Neuronal stem cell (in vitro differentiated cells): ENCODE measurements at places on chromosomes 6 and 20.

DNA sequence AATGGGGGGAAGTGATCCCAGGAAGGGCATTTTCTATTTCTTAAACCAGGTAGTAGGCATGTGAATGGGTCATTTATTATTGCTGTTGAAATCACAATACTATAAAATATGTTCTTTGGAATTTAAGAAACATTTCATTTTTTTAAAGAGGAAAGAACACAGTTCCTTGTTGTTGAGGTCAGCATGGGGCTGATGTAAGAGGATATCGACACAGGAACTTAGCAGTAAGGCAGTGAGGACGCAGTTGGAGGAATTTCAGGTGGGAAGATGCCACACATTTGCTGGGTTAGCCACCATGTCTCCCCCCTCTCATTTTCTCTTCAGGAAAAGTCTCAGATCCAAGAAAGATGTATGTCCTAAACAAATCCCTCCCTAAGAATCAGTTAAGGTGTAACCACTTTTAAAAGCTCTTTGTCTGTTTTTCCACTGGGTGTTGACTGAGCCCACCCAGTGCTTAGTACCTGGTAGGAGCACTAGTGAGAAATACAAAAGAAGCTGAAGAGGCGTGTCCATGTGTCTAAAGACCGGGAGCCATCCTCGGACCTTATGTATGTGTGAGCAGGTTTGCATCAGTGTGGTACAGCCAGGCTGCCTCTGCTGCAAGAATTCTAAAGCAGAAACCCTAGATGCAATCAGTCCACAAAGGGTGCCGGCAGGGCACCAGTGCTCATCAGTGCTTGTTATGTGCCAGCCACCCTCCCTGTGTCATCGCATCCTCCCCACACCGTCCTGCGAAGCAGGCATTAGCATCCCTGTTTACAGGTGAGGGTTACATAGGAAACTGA is 98.9 kb downstream of the TCP11 start:
- DNase-seq, result no peak

- no peak for DNase-seq
These were observed 96.8 kb downstream of the TENT5A start for GRCh38 chr6:81655696-81656095.

GRCh38 chr6:136968837-136969236 is 46.7 kb downstream of the SLC35D3 start:
- no peak for DNase-seq

GRCh38 chr6:63705707-63706106 is 70.1 kb downstream of the PHF3 start:
- no peak for DNase-seq

- DNase-seq, result no peak
These were observed 28.7 kb upstream of the TXNDC5 start for GRCh38 chr6:7939184-7939863.

DNA sequence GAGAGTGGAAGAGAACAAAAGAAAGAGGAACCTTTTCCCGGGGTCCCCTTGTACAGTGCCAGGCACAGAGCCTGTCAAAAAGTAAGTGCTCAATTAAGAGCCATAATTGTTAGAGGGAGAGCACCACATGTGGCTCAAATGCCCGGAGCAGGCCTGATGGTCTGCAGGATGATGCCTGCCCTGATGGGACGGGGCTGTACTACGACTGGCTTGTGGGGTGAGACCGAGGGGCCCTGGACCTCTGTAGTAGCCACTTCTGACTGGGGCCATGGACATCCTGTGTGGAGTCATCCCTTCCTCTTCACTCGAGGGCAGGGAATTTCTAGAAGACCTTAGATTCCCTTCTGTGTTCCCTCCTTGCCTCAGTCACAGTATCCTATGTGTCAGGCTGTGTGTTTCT is 47.9 kb downstream of the KCNK5 start:
- no peak for DNase-seq
